ENCODE measurements at places on chromosomes 2 and 18.

DNA sequence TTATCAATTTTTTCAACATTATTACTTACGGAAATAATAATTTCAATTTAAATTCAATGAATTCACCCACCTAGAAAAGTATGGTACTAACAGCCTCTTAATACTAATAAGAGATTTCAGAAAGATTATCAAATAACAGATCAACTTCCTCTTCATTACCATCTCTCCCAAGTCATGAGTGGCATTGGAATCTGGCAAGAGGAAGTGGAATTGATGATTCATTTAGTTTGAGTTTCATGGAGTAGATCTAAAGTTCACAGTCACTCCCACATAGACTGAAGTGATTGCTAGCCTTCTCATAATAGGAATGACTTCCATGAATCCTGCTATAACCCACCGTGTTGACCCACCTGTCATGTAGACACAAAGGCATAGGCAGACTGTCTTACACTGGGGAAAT lies 77.7 kb upstream of the WDR75 start:
- DNase-seq, result no peak

- no peak for DNase-seq
Observed at GRCh38 chr2:136665736-136666135, 99.6 kb upstream of the THSD7B start.

DNA sequence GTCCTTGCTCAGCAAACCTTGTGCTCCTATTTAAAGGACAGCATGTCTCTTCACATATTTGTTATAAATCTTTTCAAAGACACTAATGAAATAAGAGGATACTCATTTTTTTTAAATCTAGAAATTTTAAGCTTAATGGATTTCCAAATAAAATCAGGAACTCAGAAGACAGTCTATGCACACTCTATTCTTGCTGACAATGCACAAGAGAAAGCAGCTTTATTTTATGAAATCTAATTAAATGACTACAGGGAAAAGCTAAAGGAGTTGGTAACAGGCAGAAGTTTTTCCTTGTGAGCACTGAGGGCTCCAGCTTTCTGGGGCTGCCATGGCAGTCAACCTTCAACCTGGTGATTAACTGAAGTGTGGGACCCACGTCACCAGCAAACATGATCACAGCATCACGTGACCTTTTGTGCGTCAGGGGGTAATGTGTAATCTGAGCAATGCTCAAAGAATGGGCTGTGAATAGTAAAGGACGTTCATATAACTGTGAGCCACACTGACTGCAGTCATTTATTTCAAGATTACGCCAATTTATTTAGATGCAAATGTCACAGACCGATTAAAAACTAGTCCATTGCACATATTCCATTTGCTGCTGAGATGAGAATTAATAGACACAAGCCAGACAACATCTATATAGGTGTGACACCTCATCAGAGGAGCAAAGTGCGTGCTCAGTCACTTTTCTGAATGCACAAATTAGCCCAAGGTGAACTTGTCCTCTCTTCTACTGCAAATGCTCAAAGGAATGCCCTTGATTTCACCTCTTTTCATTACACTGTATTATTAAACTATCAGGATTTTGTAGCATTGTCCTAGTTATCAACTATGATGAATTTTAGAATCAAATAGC lies 11.6 kb upstream of the DNER start:
- peak; percentile 48 for DNase-seq

DNA sequence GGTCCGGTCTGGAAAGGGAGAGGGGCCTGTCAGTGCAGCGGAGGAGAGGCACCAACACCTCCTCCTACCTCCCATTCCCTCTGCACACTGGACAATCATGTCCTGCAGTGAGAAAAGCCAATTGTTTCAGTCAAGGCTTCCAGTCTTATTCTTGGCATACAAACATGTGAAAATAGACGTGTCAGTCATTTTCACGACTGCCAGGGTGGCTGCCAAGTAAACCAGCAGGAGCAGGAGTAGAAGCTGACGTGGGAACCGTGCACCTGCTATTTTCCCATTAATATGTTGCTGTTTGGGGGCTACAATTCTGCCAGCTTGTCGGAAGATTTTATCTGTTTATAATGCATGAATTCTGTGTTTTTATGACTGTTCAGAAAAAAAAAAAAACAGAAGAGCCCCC lies 202.3 kb downstream of the SPP2 start:
- DNase-seq, result no peak

- no peak for DNase-seq
Observed at GRCh38 chr2:196361606-196362326, 190.4 kb upstream of the STK17B start.

- no peak for DNase-seq
Observed at GRCh38 chr2:226411727-226412360, 387.8 kb downstream of the IRS1 start.

GRCh38 chr2:147002256-147002655 lies 842.6 kb upstream of the ACVR2A start:
- no peak for DNase-seq

DNA sequence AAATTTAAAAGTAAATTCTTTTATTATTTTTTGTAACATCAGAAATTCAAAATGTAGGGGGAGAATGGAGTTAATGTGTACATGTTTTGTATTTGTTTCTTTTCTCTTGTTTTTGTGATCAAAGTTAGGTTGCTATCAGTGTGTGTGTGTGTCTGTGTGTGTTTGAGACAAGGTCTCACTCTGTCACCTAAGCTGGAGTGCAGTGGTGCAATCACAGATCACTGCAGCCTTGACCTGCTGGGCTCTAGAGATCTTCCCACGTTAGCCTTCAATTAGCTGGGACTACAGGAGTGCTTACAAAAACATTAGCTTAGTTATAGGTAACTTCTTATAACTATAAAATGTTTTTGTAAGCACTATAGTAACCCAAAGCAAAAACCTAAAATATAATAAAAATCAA lies 50.7 kb downstream of the GDF7 start:
- no peak for DNase-seq

- DNase-seq, result no peak
Observed at GRCh38 chr2:219731173-219731572, 103.7 kb downstream of the SLC4A3 start.

- no peak for DNase-seq
Observed at GRCh38 chr2:217402761-217403383, 543.0 kb upstream of the TNP1 start.

DNA sequence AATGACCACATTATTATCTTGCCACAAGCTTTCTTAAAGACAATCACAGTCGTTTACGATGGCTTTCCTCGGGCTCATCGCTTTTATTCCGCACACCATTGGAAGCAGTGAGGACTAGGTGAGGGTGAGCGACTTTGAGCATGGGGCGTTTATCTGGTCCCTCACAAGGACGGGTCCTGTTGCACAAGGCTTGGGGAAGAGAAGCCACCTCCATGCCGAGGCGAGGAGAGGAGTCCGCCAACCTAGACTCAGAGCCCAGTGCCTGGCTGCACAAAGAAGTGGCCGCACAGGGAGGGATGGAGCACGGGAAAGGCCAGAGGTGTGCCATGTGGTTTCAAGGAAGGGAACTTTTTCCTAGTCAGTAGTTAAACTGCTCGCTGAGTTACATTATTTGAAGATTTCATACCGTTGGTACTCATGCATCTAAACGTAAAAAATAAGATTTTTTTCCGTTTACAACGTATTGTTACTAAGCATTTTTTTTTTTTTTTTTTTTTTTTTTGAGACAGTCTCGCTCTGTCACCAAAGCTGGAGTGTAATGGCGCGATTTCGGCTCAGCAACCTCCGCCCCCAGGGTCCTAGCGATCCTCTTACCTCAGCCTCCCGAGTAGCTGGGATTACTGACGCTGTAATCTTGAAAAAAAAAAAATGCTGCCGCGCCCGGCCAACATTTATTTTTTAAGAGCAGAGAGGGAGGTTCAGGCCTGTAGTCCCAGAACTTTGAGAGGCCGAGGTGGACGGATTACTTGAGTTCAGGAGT lies 849 bp upstream of the CYP27C1 start:
- DNase-seq, result no peak

GRCh38 chr18:74597034-74597661 lies 522 bp upstream of the ZNF407 start:
- no peak for DNase-seq

- no peak for DNase-seq
Observed at GRCh38 chr2:106012591-106013347, 181.3 kb downstream of the UXS1 start.

- no peak for DNase-seq
Observed at GRCh38 chr2:86066915-86067314, 38.8 kb downstream of the POLR1A start.

GRCh38 chr2:110837446-110838409 lies 105.4 kb downstream of the ACOXL start:
- DNase-seq, result no peak

- DNase-seq, result no peak
Observed at GRCh38 chr2:25794544-25795276, 83.6 kb downstream of the ASXL2 start.

DNA sequence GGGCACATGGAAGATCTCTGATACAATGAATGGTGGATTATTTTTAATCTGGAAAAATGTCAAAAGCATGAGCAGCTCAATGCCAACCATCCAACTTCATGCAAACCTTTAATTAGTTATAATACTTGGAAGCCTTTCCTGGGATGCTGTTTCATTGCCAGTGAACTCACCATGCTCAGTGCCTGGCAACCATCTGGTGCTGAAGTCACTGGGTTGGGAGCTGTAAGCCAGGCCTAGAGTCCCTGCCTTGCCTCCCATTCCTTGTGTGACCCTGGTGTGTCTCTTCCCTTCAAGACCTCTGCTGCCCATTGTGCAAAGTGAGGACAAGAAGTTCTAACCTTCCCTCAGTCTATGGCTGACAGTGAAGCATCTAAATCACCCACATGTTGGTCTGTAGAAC lies 458.7 kb downstream of the RNF144A start:
- DNase-seq, result no peak

- no peak for DNase-seq
Observed at GRCh38 chr18:53253789-53254188, 913.8 kb downstream of the DCC start.

DNA sequence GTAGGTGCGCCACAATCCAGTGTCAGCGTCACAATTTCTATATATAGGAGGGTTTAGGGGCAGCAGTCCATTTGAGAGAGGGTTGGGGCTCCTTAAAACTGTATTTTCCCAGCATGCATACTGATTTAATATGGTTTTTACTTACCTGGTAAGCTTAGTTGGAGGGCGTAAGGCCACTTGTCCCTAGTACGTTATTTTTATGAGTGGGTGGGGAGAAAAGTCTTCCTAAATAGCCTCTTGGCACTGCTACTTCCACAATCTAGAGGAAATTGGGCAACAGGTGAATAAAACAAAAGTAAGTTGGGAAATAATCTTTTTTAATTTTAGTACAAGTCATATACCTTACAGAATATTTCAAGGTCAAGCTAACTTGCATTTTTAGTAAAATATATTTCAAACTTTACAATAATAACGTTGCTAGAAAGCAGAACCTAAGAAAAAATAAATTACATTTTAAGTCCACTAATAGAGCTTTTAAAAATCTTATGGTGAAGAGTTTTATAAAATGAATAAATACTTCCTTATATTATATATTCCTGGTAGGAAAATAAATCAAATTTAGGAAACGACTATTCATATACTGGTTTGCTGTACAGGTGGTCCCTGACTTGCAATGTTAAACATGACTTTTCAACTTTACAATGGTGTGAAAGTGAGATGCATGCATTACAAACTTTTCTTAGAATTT lies 20.9 kb downstream of the DHRS9 start:
- DNase-seq, result no peak

- no peak for DNase-seq
Observed at GRCh38 chr18:57294547-57294946, 57.8 kb upstream of the ST8SIA3 start.

- no peak for DNase-seq
Observed at GRCh38 chr2:4635289-4635688, 931.9 kb downstream of the DCDC2C start.

- no peak for DNase-seq
Observed at GRCh38 chr18:36534154-36534688, 236.7 kb downstream of the FHOD3 start.

- no peak for DNase-seq
Observed at GRCh38 chr2:227280895-227281294, 44.2 kb upstream of the MFF start.

- no peak for DNase-seq
Observed at GRCh38 chr2:151987484-151987883, 111.4 kb downstream of the CACNB4 start.

GRCh38 chr2:45626387-45627221 lies 15.5 kb upstream of the SRBD1 start:
- DNase-seq, result no peak

DNA sequence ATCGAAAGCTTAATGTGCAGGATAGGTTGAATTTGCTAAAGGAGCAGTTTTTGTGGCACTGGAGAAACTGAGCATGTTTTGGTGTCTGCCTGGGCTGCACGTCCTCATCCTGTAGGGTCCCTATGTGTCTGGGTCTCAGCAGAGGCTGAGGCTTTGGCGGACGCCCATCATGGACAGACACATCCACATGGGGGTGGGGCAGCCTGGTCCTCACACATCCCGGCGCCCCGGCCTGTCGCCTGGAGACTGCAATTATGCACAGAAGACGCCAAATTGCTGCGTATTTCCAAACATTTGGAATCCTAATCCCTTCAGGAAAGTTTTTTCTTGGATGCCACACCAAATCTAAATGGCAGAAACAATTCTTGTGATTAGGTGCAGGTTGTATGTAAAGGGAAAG lies 128.2 kb upstream of the TWIST2 start:
- no peak for DNase-seq

DNA sequence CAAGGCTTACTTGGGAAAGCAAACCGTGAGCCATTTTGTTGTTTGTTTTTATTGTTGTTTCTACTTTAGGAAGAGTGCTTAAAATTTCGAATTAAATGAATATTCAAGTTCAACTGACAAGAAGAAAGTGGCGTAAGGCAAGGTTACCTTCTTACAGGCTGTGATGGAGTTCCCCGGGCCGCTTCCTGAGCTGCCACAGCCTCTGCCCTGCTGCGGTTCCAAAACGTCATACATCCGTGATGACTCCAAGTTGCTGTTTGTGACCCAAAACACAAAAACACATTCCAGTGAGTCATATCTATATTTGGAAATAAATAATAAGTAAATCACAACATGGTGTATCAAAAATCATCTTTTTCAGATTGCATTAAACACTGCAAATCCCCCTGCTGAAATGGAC lies 49.7 kb downstream of the SPHKAP start:
- DNase-seq, result no peak

- DNase-seq, result no peak
Observed at GRCh38 chr2:200756618-200757321, 54.9 kb upstream of the BZW1 start.

DNA sequence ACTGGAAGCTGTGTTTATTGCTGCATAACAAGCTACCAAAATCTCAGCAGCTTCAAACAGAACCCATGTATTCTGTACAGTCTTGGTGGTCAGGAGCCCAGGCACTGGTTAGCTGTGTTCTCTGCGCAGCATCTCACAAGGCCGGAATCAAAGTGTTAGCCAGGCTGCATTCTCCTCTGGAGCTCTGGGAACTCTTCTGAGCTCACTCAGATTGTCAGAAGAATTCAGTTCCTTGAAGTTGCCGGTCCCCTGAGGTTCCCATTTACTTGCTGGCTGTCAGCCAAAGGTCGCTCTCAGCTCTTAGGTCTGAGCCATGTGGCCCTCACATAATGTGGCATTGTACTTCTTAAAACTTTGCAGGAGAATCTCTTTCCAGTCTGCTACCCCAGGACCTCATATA lies 123.6 kb upstream of the SMIM21 start:
- DNase-seq, result no peak

- no peak for DNase-seq
Observed at GRCh38 chr18:40013001-40013609, 1941.9 kb upstream of the PIK3C3 start.

All from NCI-H2107 (cell line).